ENCODE measurements at places on chromosomes 12 and 14. TPM values are rescaled to one million over a fixed set of nuclear protein-coding genes. Genes with fewer than 3 reads are reported as not detected.

- DNase-seq = no peak
Measured at GRCh38 chr14:90608929-90609341, 207.3 kb downstream of the TTC7B start.

GRCh38 chr14:34014936-34015335 lies 64.1 kb upstream of the EGLN3 start:
- no peak for DNase-seq

ISM2 gene
- not detected for total RNA-seq

- no peak for DNase-seq
Measured at GRCh38 chr14:76599559-76600287, 161.5 kb upstream of the VASH1 start.

GRCh38 chr12:13028825-13029570 lies 15.2 kb upstream of the FAM234B start:
- DNase-seq = no peak

DDN gene
- total RNA-seq = not detected

GRCh38 chr14:83421711-83422110 lies 1888.1 kb upstream of the SEL1L start:
- DNase-seq = no peak
